ENCODE measurements at places on chromosomes 5 and 9.
A peak's percentile ranks its signal among the peaks of the same experiment; 100 is the strongest.

DNA sequence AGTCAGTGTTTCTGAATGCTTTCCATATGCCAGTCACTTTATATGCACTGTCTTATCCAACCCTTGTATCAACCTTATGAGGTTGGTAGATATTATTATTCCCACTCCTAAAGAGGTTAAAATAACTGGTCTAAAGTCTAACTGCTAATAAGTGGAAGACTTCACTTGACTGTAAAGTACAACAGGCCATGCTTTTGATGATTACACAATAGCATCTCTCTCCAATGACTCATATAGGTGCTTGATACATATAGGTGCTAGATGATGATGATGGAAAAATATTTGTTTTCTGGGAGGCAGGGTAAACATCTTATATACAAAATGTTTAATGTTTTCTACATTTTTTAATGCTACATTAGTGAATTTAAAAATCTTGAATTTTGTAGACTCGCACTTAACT, 75.9 kb upstream of the NR3C1 start:
- H3K4me3 ChIP-seq, result no peak overlapping the region
- H3K27ac ChIP-seq, result no peak overlapping the region
- no peak for DNase-seq
- peaks cover 4% of the 10 kb centered on the region for H3K27me3 ChIP-seq
- no peaks in the 10 kb centered on the region for H3K4me1 ChIP-seq
- H3K36me3 ChIP-seq, result no peaks in the 10 kb centered on the region

DNA sequence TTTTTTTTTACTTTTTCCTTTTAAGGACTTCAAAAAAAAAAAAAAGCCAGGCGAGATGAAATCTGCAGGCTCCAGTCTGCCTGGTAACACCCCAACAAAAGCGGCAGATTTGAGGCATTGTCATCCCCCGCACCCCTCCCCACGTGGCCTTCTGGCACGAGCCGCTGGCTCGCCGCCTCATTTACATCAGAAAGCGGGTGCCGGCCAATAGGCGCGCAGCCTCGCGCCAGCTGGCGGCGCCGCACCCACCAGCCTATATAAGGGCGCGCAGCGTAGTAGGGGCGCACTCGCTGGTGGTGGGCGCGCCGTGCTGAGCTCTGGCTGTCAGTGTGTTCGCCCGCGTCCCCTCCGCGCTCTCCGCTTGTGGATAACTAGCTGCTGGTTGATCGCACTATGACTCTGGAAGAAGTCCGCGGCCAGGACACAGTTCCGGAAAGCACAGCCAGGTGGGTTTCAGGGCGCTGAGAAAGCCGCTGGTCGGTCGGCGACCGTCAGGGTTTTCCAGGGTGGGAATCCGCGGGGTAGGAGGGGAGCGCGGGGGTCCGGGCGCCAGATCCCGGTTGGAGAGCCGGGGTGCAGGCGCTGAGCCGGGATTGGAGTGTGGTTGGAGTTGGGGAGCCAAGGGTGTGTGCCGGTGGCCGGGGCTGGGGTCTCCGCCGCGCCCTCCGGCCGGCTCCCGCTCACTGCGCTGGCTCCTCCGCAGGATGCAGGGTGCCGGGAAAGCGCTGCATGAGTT, at the start of gene GADD45G:
Gene GADD45G (plus strand): TSS at position 284 of the 736 bp plus-strand sequence. CDS start 110 bp downstream, at position 394.
- peak within 1 kb of the TSS; percentile 88 for H3K27ac ChIP-seq
- H3K4me3 ChIP-seq, result peak within 1 kb of the TSS; percentile 87
- DNase-seq, result peak; percentile 92
- H3K36me3 ChIP-seq, result peaks cover 32% of the 10 kb centered on the region

DNA sequence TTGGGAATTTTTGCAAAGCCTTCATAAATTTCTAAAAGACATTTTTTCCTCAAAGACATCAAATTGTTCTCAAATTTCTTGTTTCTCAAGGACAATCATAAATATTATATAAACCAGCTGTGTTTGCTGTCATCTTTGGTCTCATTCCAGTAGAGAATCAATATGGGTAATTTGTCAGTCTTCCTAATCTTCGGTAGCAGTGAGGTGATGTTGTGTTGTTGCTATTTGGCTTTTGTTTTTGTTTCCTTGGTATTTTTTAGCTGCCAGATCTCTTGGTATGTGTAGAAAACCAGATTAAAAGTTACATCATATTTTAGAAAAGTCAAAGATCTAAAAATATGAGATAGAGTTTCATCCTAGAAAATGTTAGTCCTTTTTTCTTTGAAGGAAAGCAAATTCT, 87.5 kb downstream of the CAMK4 start:
- no peaks in the 10 kb centered on the region for H3K27me3 ChIP-seq
- H3K4me1 ChIP-seq, result peaks cover 49% of the 10 kb centered on the region
- no peak for DNase-seq
- peaks cover 18% of the 10 kb centered on the region for H3K36me3 ChIP-seq

- no peak for DNase-seq
- H3K27me3 ChIP-seq, result peaks cover 12% of the 10 kb centered on the region
- no peaks in the 10 kb centered on the region for H3K36me3 ChIP-seq
- no peak overlapping the region for H3K4me3 ChIP-seq
These were observed 12.5 kb upstream of the CTSL start for GRCh38 chr9:87713278-87713987.

DNA sequence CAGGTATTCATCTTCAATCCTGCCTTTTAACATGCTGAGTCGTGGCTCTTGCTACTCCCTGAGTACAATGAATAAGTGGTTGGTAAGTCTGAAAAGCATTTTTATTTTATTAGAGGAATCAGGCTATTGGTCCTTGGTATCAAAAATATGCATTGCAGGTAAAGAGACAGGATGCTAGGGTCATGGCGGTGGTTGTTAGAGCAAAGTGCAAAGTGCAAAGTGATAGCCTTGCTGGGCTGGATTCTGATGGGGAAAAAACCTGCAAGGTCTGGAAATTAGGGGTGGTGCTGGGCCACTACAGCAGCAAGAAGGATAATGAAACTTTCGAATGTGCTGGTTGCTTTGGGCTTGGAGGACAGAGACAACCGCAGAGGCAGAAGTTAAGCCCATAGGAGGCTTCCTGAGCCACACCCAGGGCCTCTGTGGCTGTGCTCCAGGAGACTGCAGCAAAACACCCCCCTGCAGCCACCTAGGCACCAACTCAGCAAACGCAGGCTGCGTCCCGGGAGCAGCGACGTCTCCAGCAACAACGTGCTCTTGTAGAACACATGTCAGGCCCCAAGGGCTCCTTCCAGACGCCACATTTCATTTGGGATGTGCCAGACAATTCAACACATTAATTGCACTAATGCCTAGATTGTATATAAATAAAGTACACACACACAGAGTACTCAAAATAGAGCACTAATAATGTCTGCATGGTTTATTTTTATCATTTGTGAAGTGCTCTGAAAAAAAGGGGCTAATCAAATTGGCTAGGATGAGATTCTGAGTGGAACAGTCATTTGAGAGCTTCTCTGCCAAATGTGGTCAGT, 149.8 kb upstream of the RAPGEF1 start:
- H3K4me1 ChIP-seq, result no peaks in the 10 kb centered on the region
- H3K27ac ChIP-seq, result no peak overlapping the region
- no peak overlapping the region for H3K4me3 ChIP-seq
- H3K27me3 ChIP-seq, result no peaks in the 10 kb centered on the region
- no peak for DNase-seq

- DNase-seq, result no peak
- H3K4me1 ChIP-seq, result no peaks in the 10 kb centered on the region
- no peaks in the 10 kb centered on the region for H3K36me3 ChIP-seq
- no peaks in the 10 kb centered on the region for H3K27me3 ChIP-seq
These were observed 165.1 kb downstream of the PAPPA start for GRCh38 chr9:116318468-116319374.

DNA sequence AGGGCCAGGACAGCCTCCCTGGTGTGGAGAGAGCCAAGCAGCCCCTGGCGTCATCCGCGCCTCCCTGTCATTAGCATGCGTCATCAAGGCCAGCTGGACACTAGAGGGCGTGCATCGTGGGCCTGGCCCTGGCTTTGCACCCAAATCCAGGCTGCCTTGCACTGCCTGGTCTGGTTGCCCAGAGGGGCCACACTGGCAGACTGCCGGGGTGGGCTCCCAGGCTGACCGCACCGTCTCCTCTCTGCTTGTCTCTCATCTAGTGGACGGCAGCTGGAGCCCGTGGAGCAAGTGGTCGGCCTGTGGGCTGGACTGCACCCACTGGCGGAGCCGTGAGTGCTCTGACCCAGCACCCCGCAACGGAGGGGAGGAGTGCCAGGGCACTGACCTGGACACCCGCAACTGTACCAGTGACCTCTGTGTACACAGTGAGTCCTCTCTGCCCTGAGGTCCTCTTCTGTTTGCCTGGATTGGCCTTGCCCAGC, 29.0 kb downstream of the HK3 start:
- no peak overlapping the region for H3K4me3 ChIP-seq
- H3K4me1 ChIP-seq, result no peaks in the 10 kb centered on the region
- peaks cover 20% of the 10 kb centered on the region for H3K27me3 ChIP-seq
- no peak for DNase-seq

DNA sequence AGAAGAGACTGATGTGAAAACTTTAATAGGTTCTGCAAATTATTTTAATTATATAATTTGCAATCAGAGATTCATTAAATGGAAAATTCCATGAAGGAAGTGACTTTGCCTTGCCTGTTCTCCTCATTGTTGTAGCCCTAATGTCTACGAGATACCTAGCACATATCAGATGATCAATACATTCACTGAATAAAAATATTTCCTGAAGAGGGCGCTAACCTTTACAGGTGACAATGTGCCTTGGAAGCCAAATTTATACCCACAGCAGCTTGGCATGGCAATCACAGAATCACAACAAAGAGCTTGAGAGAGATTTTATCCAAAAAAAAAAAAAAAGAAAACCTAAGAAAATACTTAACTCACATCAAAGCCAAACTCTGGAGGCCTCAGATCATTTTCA, 17.4 kb downstream of the HAUS6 start:
- H3K36me3 ChIP-seq, result peaks cover 45% of the 10 kb centered on the region
- H3K27ac ChIP-seq, result peak overlapping the region; percentile 18
- no peak for DNase-seq
- peaks cover 4% of the 10 kb centered on the region for H3K4me1 ChIP-seq
- H3K27me3 ChIP-seq, result no peaks in the 10 kb centered on the region

GRCh38 chr9:23532282-23532681, 293.8 kb downstream of the ELAVL2 start:
- no peak overlapping the region for H3K27ac ChIP-seq
- no peaks in the 10 kb centered on the region for H3K4me1 ChIP-seq
- no peaks in the 10 kb centered on the region for H3K27me3 ChIP-seq
- no peak overlapping the region for H3K4me3 ChIP-seq
- H3K36me3 ChIP-seq, result no peaks in the 10 kb centered on the region

GRCh38 chr9:92895812-92896436, 18.1 kb upstream of the ZNF484 start:
- peaks cover 2% of the 10 kb centered on the region for H3K27me3 ChIP-seq
- H3K27ac ChIP-seq, result no peak overlapping the region
- H3K4me1 ChIP-seq, result peaks cover 6% of the 10 kb centered on the region
- H3K4me3 ChIP-seq, result no peak overlapping the region

GRCh38 chr9:74666625-74667316, 169.6 kb downstream of the RORB start:
- H3K27ac ChIP-seq, result no peak overlapping the region
- H3K4me1 ChIP-seq, result no peaks in the 10 kb centered on the region
- H3K27me3 ChIP-seq, result no peaks in the 10 kb centered on the region

GRCh38 chr9:93541581-93542349, 34.6 kb upstream of the PHF2 start:
- H3K4me1 ChIP-seq, result peaks cover 5% of the 10 kb centered on the region
- no peaks in the 10 kb centered on the region for H3K27me3 ChIP-seq
- peaks cover 72% of the 10 kb centered on the region for H3K36me3 ChIP-seq
- no peak overlapping the region for H3K27ac ChIP-seq
- no peak for DNase-seq

- DNase-seq, result no peak
- peaks cover 2% of the 10 kb centered on the region for H3K27me3 ChIP-seq
- no peak overlapping the region for H3K27ac ChIP-seq
- H3K36me3 ChIP-seq, result no peaks in the 10 kb centered on the region
- no peaks in the 10 kb centered on the region for H3K4me1 ChIP-seq
These were observed 63.8 kb upstream of the BARHL1 start for GRCh38 chr9:132518626-132519025.

GRCh38 chr9:16485575-16486321, 384.7 kb downstream of the BNC2 start:
- no peaks in the 10 kb centered on the region for H3K36me3 ChIP-seq
- no peak overlapping the region for H3K4me3 ChIP-seq
- DNase-seq, result no peak
- H3K27ac ChIP-seq, result no peak overlapping the region
